Neural progenitor cell (in vitro differentiated cells): ENCODE measurements at places on chromosomes 4 and X. TPM values are rescaled to one million over a fixed set of nuclear protein-coding genes. Genes with fewer than 3 reads are reported as not detected.

The SPANXN3 gene
- not detected in 2 replicates for total RNA-seq

The VCX3A gene
- total RNA-seq, result 1.0 TPM in 1 of 2 replicates, not detected in the other

The NMU gene
- total RNA-seq, result 1.8 and 3.8 TPM in 2 replicates

The ARHGAP6 gene
- total RNA-seq, result 1.1 and 1.2 TPM in 2 replicates

The PTCHD1 gene
- total RNA-seq, result 0.03 and 0.07 TPM in 2 replicates
